NCI-H460 (cell line): ENCODE measurements at places on chromosomes 2 and 18.

DNA sequence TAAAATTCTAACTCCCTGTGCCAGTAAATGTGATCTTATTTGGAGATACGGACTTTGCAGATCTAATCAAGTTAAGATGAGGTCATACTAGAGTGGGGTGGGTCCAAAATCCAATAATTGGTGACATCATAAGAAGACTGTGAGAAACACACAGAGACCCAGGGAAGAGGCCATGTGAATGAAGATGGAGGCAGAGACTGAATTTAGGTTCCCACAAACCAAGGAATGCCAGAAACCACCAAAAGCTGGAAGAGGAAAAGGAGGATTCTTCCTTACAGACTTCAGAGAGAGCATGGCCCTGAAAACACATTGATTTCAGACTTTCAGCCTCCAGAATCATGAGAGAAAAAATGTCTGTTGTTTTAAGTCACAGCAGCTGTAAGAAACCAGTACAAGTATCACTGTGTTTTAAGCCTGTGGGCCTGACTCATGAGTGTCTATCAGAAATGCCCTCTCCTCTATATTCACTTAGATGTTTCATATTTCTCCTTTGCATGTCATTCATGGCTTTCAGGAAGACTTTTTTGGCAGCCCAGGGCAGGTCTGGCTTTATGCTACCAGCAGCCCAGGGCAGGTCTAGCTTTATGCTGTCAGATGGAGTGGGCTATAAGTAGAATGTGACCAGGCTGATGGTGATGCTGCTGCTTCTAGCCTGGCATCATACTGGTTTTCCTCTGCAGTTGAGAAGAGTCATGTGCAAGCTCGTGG lies 100.0 kb downstream of the SPOPL start:
- DNase-seq: no peak

GRCh38 chr2:171712051-171712450 lies 24.8 kb downstream of the DYNC1I2 start:
- no peak for DNase-seq

- no peak for DNase-seq
Measured at GRCh38 chr2:6777626-6778025, 88.1 kb downstream of the CMPK2 start.

DNA sequence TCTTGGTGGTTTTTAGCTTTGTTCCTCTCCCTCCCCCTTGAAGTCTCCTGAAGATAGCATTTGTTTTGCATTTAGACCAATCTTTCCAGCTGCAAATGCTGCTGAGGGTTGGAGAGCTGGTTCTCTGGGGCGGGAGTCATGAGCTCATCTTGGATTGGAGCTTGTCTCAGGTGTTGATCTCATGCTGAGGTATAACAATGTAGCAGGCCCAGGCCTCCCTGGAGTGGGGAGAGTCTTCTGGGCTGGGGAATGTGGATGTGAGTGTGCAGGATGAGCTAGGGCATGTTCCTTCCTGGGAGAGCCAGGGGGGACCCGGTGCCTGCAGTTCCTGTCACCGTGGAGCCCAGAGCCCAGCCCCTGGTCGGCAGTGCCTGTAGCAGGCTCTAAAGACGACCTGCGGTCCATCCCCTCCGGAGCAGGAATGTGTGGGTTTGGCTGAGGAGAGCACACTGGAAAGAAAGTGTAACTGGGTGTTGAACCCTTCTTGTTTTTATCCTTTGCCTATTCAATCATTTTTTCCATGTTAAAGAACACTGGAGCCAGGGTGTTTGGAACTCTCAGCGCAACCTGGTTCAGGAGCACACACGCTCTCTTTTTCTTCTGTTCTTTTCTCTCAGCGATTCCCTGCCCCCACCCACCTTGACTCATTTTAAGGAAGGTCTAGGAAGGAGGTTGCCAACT lies 2.7 kb downstream of the ZNF532 start:
- no peak for DNase-seq

DNA sequence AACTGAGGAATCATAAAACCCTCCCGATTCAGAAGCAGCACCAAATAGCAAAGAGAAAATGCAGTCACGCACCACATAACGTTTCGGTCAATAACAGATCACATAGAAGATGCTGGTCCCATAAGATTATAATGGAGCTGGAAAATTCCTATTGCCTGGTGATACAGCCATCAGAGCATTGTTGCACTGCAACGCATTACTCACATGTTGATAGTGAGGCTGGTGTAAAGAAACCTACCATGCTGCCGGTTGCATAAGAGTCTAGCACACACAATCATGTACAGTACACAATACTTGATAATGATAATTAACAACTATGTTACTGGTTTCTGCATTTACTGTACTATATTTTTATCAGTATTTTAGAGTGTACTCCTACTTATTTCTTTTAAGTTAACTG lies 32.5 kb downstream of the RNF152 start:
- no peak for DNase-seq

- DNase-seq: no peak
Measured at GRCh38 chr2:29940706-29941105, 19.3 kb upstream of the ALK start.

DNA sequence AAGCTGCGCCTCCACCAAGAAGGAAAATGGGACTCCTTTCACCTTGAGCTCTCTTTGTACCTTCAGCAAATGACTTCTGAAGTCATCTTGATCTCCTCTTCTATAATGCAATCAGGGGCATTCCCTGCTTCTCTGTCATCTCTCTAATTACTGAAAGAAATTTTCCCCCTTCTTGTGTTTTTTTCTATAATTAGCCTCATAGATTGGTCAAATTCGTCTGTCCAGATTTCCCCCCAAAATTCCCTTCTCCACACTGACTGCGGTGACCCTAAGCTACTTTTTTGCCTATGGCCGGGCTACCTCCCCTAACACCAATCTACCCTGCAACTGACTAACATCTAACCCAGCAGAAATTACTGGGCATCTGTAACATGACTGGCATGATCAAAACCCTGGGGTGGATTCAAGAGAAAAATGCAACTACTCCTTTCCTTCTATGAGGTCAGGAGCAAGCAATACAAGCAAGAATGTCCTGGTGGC lies 168.6 kb downstream of the BCL2 start:
- no peak for DNase-seq

DNA sequence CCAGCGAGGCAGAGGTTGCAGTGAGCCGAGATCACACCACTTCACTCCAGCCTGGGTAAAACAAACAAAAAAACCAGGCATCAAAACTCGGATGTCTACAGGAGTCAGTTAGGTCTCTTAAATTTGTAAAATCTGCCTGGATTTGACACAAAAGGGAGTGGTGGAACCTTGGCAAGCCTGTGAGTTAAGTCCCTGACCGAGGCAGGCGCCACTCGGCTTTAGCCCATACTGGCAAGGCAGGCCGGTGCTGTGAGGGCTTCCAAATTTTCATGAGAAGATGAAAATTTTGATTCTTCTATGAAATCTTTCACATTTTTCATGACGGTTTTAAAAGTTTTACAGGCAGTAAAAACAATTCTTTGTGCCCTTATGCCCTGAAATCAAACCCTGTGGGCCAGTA lies 165.8 kb downstream of the FMNL2 start:
- no peak for DNase-seq

GRCh38 chr18:57008001-57008686 lies 138.7 kb upstream of the BOD1L2 start:
- DNase-seq: no peak

DNA sequence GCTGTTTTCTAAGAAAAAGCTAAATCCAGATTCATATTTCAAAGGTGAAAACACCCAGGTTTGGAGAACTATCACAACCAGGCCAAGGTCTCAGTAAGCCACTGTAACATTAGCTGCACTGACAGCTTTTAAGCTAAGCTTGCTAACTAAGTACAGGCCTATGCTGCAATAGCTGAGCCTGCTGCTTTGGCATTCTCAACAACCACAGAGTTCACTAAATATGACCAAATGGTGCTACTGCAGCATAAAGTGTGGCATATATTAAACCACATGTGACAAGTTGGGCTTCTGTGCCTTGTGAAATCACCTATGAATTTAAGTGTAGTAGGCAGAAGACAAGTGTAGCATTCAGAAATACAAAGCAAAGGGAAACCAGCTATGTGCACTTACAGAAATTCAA lies 206.7 kb downstream of the TCF4 start:
- no peak for DNase-seq

- DNase-seq: no peak
Measured at GRCh38 chr2:95530734-95531133, 46.2 kb upstream of the TRIM43B start.

DNA sequence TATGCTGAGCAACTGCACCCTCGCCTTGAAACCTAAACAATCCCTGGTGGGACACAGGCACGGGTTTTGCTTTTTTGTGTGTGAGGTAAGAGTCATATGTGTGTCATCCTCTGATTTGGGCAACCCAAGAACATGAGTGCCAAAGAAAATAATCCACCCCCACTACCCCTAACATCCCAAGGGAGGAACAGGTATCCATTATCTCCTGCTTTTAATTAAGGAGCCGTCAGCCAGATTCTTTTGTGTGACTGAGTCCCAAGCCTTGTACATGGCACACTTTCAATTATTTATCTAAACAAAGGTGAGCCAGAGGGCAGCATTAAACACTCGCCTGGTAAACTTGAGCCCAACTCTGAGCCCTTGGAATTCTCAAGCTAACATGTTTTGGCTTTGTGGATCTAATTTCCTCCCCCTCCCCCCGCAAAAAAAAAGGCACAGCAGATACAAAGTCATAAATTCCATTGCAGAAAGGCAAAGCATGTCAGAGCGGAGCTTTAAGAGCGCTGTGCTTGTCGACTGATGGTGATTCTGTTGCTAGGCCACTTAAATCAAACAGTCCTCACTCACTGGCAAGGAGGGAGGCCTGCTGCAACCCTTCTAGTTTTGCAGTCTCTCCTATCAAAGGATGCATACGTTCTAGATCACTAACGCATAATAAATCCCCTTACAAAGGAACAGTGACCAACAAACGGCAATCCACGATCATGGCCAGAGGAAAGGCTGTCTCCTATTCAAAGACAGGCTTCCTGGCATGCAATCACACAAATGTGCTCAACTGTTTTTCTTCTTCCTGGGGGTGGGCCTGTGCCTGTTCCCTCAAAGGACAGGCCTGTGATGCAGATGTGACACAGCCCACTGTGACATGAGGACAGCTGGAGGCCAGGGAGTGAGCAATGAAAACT lies 143.5 kb upstream of the LMAN1 start:
- DNase-seq: no peak

- no peak for DNase-seq
Measured at GRCh38 chr2:226337941-226338600, 461.5 kb downstream of the IRS1 start.

- no peak for DNase-seq
Measured at GRCh38 chr2:3712831-3713503, 9.6 kb downstream of the DCDC2C start.

GRCh38 chr2:85525567-85525966 lies 13.4 kb upstream of the MAT2A start:
- no peak for DNase-seq

GRCh38 chr2:205700331-205701132 lies 18.2 kb downstream of the NRP2 start:
- DNase-seq: no peak

GRCh38 chr2:203500951-203501350 lies 34.1 kb downstream of the RAPH1 start:
- no peak for DNase-seq

GRCh38 chr18:49214706-49215105 lies 245.7 kb downstream of the DYM start:
- DNase-seq: no peak

GRCh38 chr2:232871418-232871834 lies 1.4 kb downstream of the SNORC start:
- no peak for DNase-seq
